ENCODE measurements at places on chromosomes 5 and 9. TPM values are rescaled to one million over a fixed set of nuclear protein-coding genes. Genes with fewer than 3 reads are reported as not detected.

- no peaks in the 10 kb centered on the region for H3K27me3 ChIP-seq
- H3K4me1 ChIP-seq, result peaks cover 17% of the 10 kb centered on the region
- peak overlapping the region; percentile 76 for H3K4me3 ChIP-seq
- H3K27ac ChIP-seq, result peak overlapping the region; percentile 75
- no peaks in the 10 kb centered on the region for H3K36me3 ChIP-seq
These were observed 718 bp upstream of the DENND4C start for GRCh38 chr9:19229595-19230354.

SPATA31D4 gene
- not detected for total RNA-seq

GRCh38 chr5:94707359-94707758 lies 88.9 kb downstream of the SLF1 start:
- H3K4me3 ChIP-seq, result no peak overlapping the region
- H3K27me3 ChIP-seq, result no peaks in the 10 kb centered on the region
- no peak overlapping the region for H3K27ac ChIP-seq
- DNase-seq, result no peak
- peaks cover 14% of the 10 kb centered on the region for H3K36me3 ChIP-seq

GRCh38 chr5:148290271-148291195 lies 21.7 kb upstream of the SPINK7 start:
- H3K4me1 ChIP-seq, result no peaks in the 10 kb centered on the region
- DNase-seq, result no peak
- no peaks in the 10 kb centered on the region for H3K36me3 ChIP-seq
- no peak overlapping the region for H3K27ac ChIP-seq

- peak overlapping the region; percentile 89 for H3K4me3 ChIP-seq
- no peak for DNase-seq
- peaks cover 20% of the 10 kb centered on the region for H3K36me3 ChIP-seq
- H3K27me3 ChIP-seq, result no peaks in the 10 kb centered on the region
These were observed 611 bp downstream of the CIZ1 start for GRCh38 chr9:128190516-128191405.

- no peak overlapping the region for H3K27ac ChIP-seq
- H3K27me3 ChIP-seq, result no peaks in the 10 kb centered on the region
- H3K4me3 ChIP-seq, result no peak overlapping the region
- H3K36me3 ChIP-seq, result no peaks in the 10 kb centered on the region
These were observed 655.2 kb upstream of the RIOK2 start for GRCh38 chr5:97838214-97838613.

DNA sequence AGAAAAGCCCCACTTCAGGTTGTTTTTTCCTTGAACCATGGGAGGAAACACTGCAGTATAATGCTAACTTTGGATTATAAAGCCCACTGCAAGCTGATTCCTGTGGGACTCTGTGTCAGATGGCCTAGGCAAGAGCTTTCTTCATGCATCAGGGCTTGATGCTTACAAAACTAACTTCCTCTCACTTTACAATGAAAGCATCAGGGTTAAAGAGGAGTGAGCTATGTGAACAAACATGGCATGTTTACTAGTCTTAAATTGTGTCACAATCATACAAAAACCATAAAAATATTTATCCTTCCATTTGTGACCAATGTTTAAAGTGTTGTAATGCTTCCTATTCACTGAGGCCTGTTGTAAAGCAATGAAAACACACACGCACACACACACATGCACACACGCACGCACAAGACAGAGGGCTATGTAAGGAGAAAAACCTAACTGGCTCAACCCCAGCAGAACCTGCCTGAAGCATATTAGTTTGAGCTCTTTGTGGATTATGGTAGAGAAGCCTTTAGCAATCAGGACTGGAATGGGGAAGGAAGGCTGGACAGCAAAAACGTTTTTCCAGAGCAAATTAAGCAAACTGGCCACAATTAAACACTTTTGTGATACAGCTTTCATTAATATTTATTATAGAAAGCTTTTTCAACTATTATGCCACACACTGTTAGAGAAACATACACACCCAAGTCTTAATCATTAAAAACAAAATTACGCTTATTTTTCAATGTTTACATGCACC lies 122.2 kb downstream of the AUH start:
- no peak for DNase-seq
- no peaks in the 10 kb centered on the region for H3K4me1 ChIP-seq
- no peak overlapping the region for H3K27ac ChIP-seq
- H3K36me3 ChIP-seq, result peaks cover 5% of the 10 kb centered on the region
